K562 (cell line): ENCODE measurements at places on chromosomes 2 and 18.

DNA sequence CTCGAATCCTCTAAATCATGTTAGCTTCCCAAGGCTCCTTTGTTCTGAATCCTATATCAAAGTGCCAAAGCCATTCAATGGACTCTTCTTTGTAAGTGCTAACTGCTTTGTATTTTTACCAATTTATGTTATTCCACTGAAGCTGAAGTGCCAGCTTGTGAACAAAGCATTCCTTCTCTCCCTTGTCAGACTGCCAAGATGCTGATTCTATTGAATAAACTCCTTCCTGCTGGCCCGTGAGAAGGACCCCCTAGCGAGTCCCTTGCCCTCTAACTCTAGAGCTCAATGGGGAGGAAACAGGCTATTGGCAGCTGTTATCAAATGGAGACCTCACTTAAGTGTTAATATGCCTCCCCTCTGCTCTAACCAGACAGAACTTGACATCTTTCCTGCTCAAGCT lies 1097.9 kb upstream of the CNTNAP5 start:
- no peak for DNase-seq

DNA sequence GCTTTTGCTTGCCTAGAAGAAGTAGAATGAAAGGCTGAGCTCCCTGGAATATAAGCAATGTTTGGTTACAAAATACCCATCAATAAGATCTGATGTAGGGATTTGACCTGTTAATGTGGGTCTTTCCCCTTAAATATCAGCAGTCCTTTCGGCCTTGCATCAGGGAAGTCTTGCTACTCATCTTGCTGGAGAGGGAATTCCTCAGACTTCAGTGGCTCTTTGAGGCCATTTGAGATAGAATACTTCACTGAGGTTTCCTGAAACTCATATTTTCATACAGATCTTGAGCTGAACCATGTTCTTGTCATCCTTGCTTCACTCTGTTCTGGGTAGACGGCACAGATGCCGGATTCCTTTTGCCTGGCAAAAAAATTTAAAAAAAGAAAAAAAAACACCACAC lies 3.9 kb downstream of the TWIST2 start:
- no peak for DNase-seq

- no peak for DNase-seq
Observed at GRCh38 chr2:69634196-69634821, 9.2 kb downstream of the AAK1 start.

DNA sequence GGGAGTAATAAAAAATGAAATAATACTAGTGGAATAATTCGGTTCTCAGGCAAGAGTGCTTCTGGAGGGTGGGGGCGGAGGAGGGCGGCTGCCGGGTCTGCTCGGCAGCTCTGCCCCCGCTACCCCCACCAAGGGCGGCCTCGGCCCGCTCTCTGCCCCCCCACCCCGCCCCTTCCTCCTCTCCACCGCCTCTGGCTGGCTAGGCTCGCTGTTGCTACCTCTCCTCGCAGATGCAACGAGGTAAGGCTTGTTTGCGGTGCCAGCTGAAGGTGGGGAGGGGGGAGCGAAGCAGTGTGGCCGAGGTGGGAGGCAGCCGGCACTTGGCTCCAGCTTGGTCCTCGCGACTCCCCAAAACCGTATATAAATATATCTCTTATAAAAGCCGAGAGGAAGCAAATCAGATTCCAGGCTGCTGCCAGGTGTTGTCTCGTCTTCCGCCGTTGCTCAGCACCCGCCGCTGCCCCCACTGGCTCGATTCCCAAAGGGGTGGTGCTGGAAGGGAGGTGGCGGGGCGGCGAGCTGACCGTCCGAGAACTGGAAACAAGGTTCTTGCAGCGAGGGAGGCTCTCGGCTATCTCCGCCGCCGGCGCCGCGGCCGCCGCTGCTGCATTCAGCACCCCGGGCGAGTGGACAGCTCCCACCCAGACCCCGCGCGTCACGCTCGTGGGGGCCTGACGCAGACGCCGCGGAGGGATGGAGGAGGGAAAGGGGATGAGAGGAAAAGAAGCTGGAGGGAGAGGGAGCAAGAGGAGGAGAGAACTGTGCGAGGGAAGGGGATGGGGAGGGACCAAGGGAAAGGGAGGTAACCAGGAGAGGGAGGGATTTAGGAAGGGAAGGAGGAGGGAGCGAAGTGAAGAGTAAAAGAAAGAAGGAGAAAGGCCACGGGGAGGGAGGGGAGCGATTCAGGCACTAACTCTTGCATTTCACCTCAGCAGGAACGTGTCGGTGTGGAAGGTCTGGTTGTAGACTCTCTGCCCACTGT lies at the start of gene MARCHF4:
TSS of gene MARCHF4 (minus strand) at position 763 of the 982 bp plus-strand sequence. CDS start 2,223 bp downstream, outside the sequence.
- DNase-seq: peak; percentile 68

DNA sequence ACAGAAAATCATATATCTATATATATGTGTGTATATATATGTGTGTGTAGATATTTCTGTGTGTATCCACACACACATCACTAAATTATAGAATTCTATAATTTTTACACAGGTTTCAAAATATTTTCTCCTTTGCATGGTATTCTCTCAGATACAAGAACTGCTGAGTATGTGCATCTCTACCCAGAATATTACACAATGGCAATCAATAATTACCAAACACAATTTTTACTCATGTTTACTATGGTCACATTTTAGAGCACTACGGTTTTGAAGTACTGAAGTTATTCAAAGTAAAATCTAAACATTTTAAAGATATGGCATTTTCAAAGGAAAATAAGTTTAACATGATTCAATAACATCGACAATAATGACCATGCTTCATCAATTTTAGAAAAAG lies 258.5 kb downstream of the PAX3 start:
- no peak for DNase-seq

DNA sequence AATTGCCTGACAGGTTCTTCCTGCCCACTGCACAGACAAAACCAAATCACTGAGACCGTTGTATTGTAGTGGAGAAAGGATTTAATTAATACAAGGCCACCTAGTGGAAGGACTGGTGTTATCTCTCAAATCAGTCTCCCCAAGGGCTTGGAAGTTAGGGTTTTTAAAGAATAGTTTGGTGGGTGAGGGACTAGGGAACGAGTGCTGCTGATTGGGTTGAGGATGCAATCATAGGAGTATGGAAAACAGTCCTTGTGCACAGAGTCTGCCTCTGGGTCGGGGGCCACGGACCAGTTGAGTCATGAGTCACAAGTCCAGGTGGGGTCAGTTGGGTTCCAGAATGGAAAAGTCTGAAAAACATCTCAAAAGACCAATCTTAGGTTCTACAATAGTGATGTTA lies 89.1 kb downstream of the B3GNT2 start:
- peak; percentile 24 for DNase-seq

- no peak for DNase-seq
Observed at GRCh38 chr2:240959941-240960308, 38.5 kb upstream of the SNED1 start.

GRCh38 chr2:42901076-42901640 lies 108.8 kb upstream of the HAAO start:
- no peak for DNase-seq

GRCh38 chr2:30265052-30266015 lies 34.0 kb downstream of the LBH start:
- no peak for DNase-seq

GRCh38 chr2:168545439-168546082 lies 89.5 kb downstream of the CERS6 start:
- DNase-seq: no peak

DNA sequence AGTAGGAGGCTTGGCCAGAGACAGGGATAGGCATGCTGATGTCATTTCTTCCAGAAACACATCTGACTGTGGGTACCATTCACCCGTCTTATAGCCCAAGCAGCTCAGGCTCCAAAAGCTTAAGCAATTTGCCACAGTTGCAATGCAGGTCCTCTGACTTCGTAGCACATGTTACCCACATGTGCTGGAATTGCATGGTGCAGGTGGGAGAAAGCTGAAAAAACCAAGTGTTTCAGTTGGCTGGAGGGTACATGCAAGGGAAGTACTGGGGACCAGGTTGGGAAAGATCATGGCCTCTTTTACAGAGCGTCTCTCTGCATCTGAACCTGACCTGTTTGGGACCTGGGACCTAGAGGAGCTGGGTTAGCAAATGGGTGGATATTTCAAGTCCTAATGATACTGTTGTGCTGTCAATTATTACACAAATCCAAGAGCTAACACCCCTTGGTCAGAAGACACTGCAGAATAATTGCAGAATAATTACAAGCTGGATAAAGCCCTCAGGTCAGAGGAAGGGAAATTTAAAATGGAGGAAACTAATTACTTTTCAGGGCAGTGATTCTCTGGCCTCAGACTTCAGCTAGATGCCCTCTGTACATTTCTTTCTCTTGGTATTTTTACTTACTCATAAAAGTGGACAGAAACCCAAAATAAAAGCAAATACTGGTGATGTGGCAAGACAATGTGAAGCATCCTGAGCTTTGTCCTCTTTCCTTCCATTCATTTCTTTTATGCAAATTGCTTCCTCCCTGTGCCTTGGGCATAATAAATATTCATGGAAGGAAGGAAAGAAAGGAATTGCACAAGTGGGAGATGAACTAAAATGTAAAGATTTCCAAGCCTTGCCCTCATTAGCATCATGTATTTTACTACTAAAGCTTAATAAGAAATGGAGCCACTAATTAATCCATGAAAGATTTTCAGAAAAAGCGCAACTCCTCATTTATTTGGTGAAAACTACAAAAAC lies 45.6 kb upstream of the TTC39C start:
- DNase-seq: no peak

DNA sequence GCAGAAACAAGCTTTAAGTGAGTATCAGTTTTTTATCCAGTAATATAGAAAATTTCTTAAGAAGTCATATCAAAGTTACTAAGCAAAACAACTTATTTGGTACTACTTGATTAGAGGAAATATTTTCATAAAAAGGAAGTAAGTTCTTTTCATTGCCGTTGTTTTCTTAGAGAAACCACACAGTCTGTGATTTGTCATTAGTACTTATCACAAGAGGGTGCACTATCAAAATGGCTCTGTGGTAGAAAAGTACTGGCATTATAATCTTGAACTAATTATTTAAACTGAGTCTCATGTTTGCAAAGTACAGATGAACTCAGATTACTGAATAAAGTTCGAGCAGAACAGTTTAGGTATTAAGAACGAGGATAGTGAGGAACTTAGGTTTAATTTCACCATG lies 93.4 kb downstream of the IKZF2 start:
- no peak for DNase-seq

- DNase-seq: no peak
Observed at GRCh38 chr18:35201256-35201931, 39.4 kb upstream of the ZNF397 start.

GRCh38 chr2:238956676-238957075 lies 108.8 kb downstream of the TWIST2 start:
- no peak for DNase-seq

DNA sequence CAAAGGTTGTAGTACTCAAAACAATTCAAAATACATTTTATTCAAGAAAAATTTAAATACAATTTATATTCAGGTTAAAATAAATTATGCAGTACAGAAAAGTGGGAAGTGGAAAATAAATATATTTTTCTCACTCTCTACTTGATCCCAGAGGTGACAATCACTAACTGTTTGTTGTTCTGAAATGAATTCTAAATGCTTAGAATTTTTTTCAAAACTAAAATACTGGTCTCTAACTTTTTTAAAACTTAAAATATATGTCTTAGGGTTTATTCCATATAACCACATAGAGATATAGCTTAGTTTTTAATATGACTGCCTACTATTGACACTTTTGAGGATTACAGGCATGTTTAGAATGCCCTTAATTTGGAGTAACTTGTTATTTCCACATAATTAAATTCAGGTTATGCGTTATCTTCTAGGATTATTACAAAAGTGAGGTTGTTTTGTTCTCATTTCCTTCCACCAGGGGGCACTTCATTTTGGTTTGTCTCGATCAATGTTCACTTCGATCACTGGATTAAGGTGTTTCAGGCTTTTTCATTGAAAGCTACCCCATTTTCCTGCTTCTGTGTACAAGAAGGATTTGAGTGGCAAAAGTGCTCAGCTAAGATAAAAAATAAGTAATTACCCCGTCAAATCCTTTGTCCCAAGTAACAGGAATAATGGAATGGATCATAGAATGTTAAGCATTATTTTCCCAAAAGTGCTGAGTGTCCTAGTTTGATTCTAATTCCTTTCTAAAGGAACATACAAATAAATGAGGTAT lies 27.1 kb upstream of the TFPI start:
- peak; percentile 76 for DNase-seq

DNA sequence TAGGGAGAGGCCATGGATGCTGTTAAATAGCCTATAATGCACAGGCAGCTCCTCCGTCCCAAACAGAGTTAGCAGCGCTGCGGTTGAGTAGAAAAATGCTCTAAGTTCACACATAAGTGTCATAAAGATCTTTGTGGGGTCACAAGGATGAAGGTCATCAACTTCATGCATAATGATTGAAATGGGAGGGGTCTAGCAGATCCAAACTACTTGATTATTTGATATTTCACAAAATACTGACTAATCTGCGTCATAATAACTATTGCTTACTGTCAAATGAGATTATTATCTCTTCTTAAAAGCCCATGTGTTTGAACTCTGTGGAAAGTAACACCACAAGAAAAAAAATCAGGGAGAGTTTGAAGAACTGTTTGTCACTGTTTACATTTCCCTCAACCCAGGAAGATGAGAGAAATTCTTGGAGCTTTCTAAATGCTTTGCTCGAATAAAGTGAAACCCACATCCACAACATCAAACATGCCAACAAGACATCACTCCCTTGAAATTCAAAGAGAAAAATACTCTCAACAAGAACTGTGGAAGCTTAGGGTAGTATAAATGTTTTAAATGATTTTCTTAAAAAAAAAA lies 50.5 kb upstream of the CREB1 start:
- DNase-seq: no peak

DNA sequence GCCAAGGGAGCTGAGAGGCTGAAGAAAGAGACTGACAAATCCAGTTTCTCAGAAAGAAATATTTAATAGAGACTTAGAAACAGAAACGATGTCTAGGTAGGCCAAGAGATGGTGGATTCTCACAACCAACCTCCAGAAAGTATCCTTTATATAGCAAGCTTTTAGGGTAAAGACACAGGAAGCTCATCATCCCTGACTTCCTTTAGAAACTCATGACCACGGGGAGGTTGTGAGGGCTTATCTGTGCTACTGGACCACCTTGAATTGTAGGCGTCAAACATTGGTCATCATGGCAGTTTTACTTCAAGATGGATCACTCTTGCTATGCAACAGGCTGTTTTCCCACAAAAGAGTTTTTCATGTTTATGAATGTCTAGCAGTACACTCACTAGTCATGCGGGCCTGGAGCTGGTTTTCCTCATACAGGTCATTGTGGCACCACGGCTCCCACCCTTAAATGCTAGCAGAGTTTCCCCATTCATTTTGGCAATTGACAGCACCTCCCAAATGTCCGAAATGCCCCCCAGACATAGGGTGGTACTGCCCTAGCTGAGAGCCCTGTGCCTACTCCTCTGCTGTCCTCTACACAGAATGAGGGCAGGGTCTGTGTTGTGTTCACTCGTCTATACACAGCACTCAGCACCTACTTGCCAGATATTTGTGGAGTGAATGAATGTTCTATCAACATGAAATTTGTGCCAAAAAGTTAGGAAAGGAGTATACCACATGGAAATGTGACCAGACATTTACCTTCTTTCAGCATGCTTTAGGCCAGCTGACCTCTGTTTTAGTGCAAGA lies 89.0 kb downstream of the TMEM247 start:
- DNase-seq: no peak
